Urothelium cell line (cell line): ENCODE measurements at places on chromosomes 4 and X.

DNA sequence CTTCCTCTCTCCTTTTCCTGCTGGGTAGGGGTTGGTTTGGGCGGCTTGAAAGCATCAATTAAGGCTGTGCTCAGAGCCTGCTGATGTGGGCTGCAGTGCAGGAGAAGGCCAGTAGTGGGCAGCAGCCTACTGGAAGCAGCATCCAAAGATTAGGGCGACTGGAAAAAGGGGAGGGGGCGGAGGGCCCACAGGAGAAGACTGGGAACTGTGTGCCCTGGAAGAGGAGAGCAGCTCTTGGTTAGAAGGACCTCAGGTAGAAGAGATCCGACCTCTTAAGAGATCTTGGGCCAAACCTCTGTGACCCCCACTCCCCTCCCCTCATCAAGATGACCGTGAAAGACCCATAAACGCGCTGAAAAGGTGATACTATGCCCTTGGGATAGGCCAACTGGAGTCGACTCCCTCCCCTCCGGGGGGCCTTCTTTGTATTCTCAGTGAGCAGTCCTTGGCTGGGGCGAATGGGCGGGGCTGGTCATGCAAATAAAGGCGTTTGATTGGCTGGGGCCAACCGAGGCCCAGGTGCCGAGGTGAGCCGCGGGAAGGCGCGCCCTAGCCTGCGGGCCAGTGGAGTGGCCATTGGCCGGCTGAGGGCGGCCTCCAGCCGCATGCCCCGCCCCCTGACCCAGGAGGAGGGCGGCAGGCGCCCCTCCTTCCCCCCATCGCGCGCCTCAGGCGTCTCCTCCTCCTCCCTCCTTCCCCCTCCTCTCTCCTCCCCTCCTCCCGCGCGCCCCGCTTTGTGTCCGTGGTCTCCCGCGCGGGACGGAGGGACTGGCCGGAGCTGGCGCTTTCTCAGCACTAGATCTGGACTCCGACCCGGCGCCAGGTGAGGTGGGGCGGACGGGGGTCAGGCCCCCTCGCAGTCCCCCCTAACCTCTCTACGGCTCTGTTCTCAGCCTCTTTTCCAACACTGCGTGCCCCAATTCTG lies 10.1 kb downstream of the DLG3 start:
- DNase-seq = peak; percentile 46

DNA sequence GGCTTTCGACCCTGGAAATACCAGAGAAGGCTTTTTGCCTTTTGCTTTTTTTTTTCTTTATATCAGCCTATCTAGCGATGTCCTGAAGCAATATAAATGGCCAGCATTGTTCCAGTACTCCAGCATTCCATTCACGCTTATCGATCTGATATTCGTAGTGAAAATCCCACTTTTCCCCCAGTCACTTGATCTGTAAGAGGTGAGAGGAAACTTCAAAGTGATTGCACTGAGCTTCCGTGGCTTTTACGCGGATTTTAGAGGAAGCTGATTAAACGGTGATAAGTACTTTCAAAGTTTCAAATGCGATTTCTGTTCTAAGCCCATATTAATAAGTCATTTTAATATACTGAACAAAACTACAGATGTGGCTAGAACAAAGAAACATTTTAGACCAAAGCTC lies 725.5 kb downstream of the TRIML1 start:
- DNase-seq = no peak

- DNase-seq = peak; percentile 30
These were observed 63.7 kb downstream of the SEC24D start for GRCh38 chr4:118772081-118772766.

DNA sequence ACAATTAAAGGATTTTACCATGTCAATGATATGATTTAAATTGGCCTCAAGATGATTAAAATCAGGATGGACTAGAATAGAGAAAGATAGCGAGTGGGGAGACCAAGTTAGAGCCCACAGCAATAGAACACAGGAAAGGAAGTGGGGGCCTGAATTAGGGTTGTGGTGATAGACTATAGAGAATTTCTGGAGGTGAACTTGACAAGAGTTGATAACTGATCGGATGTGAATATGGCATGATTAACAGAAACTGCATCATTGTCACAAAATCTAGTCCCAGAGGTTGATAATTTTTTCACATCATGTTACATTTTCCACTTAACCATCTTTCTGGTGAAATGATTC lies 26.3 kb upstream of the TRPC3 start:
- DNase-seq = no peak

GRCh38 chr4:181143250-181143854 lies 1099.8 kb upstream of the TENM3 start:
- peak; percentile 46 for DNase-seq

- peak; percentile 62 for DNase-seq
These were observed 35.3 kb downstream of the NBDY start for GRCh38 chrX:56764153-56764974.

- DNase-seq = no peak
These were observed 3.2 kb downstream of the PCDH7 start for GRCh38 chr4:30723201-30723955.

DNA sequence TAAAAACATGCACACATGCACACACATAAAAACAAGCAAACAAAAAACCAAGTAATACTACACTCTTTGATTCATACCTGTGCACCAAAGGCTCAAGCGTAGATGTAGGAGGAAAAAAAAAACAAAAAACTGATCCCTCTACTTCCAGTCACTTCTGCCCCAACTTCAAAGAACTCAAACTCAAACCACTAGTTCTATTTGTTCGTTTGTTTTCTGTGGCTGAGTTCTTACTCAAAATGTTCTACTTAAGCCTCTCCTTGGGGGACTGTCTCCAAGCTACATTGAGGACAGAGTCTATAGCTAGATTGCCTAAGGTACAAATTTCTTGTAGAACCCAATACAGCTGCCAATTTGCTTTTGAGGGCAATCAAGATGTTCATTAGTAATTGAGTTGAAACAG lies 171.0 kb upstream of the ATOH1 start:
- DNase-seq = no peak

DNA sequence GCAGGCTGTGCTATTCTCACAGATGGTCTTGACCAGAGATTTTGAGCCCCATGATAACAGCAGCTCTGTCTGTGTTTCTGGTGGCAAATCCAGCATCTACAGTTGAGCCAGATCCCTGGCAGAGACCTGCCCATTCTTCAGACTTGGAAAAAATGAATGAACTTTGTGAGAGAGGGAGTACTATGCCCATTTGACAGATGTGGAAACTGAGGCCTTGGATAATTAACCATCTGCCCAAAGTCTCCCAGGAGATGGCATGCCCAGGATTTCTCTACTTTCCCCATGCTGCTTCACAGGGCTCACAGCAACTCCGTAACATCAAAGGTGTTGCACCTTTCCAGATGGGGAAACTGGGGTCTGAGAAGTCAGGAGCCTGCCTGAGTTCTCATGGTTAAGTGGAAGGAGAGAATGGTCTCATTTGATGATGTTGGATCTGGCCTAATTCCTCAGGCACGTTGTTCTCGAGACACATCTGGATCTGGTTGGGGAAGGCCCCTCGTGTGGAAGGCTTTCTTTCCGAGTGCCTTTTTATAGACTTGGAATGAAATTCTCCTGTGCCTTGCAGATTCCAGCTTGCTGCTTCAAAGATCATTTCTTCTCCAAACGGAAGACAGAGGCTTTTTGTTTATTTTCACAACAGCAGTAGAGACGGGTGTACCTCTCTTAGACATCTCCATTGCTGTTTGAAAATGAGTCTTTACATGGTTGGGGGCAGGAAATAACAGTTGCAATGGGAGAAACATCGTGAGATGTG lies 73.3 kb upstream of the STX18 start:
- DNase-seq = no peak

DNA sequence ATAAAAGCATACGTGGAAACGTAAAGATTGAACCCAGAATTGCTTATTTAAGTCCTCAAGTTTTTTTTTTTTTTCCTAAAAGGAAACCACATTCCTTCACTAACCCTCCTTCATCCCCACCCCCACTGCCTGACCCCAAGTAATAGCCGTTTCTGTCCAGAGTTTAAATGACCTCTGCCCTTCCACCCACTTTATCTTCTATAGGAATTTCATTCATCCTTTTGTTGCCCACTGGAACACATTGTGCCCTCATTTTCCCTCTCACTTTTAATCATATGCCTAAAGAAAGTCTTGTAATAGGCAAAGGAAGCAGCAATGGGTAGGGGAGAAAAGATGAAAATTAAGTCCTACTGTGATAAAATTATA lies 62.7 kb downstream of the SH3RF1 start:
- no peak for DNase-seq

- DNase-seq = no peak
These were observed 293.4 kb downstream of the DTHD1 start for GRCh38 chr4:36574816-36575215.

DNA sequence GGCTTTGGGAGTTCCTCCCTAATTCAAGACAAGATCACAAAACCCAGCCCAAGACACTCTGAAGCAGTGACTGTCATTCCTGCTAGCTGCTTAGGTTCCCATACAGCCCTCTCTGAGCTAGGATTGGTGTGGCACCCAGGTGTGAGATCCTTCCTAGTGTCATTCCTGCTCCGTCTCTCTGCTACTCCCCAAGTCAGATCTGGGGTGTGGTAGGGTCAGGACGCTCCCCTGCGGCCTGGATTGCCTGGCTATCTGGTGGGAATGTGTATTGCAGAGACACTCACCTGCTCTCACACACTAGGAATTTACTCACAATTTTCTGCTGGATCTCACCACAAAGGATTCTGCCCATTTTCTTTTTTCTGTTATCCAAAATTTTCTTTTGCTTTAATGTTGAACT lies 560.8 kb upstream of the ATOH1 start:
- DNase-seq = no peak

DNA sequence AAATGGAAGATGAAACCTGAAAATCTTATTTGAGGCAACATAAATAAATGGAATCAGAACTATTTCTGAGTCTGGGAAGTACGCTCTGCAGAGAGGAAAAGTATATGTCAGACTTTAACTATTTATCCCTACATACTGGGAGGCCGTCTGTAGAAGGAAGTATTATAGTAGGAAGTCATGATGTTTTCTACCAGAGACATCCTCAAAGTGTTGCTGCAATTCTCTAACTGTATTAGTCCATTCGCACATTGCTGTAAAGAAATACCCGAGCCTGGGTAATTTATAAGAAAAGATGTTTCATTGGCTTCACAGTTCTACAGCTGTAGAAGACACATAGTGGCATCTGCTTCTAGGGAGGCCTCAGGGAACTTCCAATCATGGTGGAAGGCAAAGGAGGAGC lies 88.7 kb upstream of the TBL1X start:
- no peak for DNase-seq
